ENCODE measurements at places on chromosomes 11 and 22.

- no peak for DNase-seq
Measured at GRCh38 chr11:6544921-6545850, 48.1 kb downstream of the DNHD1 start.

DNA sequence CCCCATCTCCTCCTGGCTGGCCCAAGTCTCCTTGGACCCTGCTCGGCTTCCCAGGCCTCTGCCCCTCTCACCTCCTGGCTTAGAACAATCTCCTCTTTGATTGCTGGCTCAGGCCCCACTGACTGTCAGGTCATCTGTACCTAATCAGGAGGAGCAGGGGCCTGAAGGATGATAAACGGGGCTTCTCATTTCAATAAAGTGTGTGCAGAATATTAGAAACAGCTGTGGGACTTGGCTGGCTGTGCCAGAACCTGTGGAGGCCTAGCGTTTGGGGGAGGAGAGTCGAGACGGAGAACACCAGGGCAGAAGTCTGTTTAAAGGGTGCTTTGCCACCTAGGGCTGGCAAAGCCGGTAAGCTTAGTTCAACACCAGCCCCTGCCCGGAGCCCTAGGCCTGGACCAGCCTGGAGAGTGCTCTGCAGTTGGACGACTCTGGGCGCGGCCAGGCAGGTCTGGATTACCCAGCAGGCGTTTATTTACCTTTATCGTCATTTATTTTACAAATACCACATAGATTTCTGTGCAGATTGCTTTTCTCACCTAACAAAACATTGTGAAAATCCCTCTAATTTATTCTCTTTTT lies 10.1 kb upstream of the VSIG10L2 start:
- peak; percentile 8 for DNase-seq

GRCh38 chr11:18243783-18244362 lies 4.6 kb downstream of the SAA2 start:
- DNase-seq, result peak; percentile 49

DNA sequence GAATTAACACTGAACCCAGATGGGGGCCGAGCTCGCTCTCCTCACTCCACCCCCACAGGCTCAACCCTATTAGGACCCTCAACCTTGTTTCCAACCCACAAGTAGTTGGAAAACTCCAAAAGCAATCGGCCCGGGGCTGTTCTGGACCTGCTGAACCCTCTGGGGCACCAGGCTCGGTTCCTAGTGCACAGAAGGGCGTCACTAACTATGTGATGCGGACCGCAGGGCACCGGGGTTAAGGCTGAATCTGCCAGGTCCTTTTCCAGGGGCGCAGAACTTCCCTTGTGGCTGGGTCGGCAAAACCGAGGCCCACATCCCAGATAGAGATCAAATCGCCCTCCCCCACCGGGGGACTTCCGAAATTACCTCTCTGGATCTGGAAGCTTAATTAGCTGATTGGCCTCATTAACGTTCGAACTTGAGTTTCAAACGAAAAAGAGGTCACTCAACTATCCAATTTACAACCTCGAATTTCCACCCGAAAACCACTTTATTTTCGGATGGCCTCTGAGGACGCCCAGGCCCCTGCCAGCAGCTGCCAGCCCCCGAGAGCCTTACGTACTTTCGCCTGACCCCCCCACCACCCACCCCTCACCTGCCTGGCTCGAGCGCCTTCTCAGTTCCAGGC lies 1.7 kb downstream of the SHANK2 start:
- DNase-seq, result no peak

GRCh38 chr22:24265734-24266133 lies 4.9 kb upstream of the SPECC1L start:
- DNase-seq, result no peak

GRCh38 chr22:22920910-22921550 lies 33.4 kb downstream of the IGLL5 start:
- DNase-seq, result no peak

GRCh38 chr11:6505577-6506240 lies 8.6 kb downstream of the DNHD1 start:
- DNase-seq, result peak; percentile 24
